NCI-H524 treated with DMSO at 0.1 percent for 48 hours (cell line): ENCODE measurements at places on chromosomes 12 and 14.

GRCh38 chr12:49264466-49264872 lies 413 bp upstream of the TUBA1C start:
- no peak for DNase-seq

DNA sequence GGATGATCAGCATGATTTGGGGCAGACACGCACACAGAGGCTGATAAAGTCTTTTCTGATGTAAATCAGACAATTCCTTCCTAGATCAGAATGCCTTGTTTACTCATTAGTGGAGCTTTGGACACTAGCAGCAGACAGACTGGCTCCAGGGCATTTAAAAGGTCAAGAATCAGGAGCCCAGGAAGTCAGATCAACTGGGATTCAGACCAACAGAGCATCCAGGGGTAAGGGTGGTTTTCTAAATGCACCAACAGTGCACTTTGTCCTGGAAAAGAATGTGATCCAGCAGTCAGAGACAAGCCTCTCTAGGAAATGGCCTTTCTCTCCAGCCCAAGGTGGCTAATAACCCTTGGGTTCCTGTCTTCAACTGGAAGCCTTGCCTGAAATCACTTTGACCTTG lies 405.3 kb downstream of the MED13L start:
- DNase-seq: no peak

DNA sequence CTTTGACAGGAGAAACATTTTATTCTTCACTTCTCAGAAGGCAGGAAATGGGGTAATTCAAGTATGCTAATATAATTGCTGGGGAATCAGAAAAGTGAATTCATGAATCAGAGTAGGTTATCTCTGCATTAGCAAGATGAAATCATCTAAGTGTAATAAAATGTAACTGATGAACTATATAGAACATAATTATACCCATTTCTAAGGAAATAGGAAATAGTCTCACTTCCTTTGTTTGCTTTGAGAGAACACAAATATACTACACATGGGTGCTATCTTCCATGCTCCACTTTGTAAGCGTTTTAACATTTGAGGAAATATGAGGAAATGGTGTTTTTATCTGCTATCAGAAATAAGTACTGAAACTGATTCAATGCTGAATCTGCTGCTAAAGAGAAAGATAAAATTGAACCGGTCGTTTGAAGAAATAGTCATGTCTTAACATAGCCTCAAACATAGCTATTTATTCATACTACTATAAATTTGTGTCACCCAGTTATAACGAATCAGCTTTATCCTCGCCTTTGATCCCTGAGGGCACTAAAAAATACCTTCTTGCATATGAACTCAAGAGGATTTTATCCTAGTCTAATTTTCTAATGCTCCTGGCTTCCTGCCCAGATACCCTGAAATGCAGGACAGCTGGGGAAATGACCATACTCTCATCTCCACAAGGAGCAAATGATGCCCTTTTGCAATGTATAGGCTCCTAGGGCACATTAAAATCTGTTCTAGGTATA lies 696.0 kb downstream of the C12orf50 start:
- DNase-seq: peak; percentile 27

- DNase-seq: no peak
These were observed 279.2 kb downstream of the SYT1 start for GRCh38 chr12:79143803-79144202.
